ENCODE measurements at places on chromosomes 13 and 19. TPM values are rescaled to one million over a fixed set of nuclear protein-coding genes. Genes with fewer than 3 reads are reported as not detected.

- DNase-seq: peak; percentile 17
Measured at GRCh38 chr13:35879111-35879510, 252.1 kb downstream of the DCLK1 start.

The FFAR3 gene
- not detected for total RNA-seq

DNA sequence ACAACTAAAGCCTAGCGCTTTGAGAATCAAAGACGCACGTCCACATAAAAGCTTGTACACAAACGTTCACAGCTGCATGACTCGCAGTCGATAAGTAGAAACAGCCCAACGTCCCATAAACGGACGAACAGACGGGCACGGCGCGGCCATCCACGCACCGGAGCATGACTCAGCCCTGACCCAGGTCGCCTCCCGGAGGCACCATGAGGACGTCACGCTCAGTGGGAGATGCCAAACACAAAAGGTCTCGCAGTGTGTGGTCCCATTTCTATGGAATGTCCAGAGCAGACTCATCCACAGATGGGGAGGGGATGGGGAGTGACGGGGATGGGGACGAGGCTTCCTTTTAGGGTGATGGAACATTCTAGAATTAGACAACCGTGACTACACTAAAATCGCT, 9.4 kb downstream of the POLRMT start:
- peak; percentile 24 for DNase-seq

The CRB3 gene
- 101 TPM for total RNA-seq

GRCh38 chr13:69142101-69142500, 965.5 kb upstream of the ATXN8OS start:
- no peak for DNase-seq

The ZNF285 gene
- not detected for total RNA-seq

DNA sequence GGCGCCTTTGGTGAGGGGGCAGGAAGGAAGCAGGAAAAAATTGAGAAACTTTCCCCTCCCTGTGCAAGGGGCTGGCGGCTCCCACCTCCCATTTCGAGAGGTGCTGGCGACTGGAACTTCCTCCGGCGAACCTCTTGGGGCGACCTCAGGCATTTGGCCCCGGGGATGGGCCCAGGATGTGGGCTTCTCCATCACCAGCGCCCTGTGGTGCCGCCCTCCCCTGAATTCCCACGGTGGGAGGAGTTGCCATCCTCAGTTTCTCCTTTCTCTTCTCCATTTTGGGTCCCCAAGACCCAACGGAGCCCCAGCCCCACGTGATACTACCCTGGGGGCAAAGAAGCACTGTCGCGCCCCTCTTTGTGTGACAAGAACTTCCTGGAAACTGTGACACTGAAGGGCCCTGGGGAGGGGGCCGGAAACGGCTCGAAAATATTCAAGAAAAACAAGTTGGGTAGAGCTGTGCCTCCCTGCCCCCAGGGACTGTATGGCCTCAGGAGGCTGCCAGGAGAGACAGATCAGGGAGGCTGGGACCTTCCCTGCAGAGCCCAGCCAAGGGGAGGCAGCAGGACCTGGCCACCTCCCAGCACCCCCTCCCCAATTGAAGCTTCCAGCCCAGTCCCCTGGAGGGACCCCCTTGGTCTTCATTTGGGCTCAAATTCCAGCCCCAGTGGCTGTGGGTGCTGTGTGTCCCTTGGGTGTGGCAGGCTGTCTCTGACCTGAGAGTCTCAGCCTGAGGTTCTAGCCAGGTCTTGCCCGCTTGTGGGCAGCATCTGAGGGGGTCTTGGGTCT, 16.2 kb upstream of the AP1M2 start:
- no peak for DNase-seq

GRCh38 chr13:78402708-78403400, 200.5 kb downstream of the POU4F1 start:
- no peak for DNase-seq

All from HT-29 (cell line).